AG09319 (cell line): ENCODE measurements at places on chromosomes 3 and 15.

- DNase-seq, result no peak
These were observed 648 bp downstream of the AMIGO3 start for GRCh38 chr3:49718858-49719213.

GRCh38 chr15:39654304-39654703 is 73.4 kb downstream of the THBS1 start:
- DNase-seq, result no peak

GRCh38 chr3:151009981-151010380 is 37.5 kb upstream of the CLRN1 start:
- no peak for DNase-seq

DNA sequence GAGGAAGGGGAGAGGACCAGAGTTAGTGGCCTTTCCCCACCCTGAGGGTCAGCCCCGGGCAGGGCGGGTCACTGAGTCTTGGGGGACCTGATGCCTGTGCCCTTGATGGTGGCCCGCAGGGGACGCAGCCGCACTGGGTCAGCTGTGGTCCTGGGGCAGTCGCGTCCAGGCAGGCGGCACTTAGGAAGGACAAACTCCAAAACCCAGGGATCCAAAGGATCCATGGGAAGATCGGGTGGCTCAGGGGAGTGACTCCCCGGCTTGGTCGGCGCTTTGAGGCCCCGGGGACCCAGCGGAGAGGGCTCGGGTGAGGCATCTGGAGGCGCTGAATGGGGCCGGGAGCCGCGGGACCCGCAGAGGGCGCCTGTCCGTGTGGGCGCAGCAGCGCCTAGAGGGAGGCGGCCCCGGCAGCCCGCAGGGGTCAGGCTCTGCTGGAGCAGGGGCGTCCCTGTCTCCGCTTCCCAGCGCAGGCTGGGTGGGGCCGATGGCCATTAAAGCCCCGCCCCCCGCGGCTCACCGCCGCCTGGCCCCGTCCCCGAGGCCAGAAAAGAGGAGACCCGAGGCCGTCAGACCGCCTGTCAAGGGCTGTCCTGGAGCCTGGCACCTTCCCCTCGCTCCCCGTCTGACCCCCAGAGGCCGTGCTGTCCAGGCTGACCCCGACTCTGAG is 17.5 kb downstream of the CIDEC start:
- DNase-seq, result no peak

DNA sequence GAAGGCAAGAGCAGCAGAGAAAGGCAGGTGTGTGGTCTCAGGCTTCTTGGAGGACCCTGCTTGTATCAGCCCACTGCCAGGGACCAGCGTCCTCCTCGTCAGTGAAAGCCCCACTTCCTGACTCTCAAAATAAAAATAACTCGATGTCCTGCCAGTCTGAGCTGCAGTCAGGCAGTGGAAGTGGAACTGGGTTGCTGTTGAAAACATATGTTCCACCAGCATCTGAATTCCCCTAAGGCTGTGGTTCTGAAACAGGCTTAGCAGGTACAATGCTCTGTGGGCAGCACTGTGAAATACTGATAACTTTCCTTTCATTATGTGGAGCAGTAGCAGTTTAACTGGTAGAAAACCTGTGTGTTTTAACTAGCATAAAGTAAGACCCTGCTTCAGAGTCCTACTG is 121.6 kb upstream of the EIF1B start:
- DNase-seq, result no peak

GRCh38 chr15:64249406-64249805 is 86.6 kb upstream of the PPIB start:
- no peak for DNase-seq

- DNase-seq, result no peak
These were observed 154.4 kb downstream of the PGPEP1L start for GRCh38 chr15:98853161-98853560.

GRCh38 chr3:158110658-158111018 is 749 bp downstream of the RSRC1 start:
- no peak for DNase-seq

GRCh38 chr3:135878501-135878900 is 87.0 kb upstream of the PPP2R3A start:
- no peak for DNase-seq

GRCh38 chr15:93036951-93037819 is 51.8 kb downstream of the RGMA start:
- DNase-seq, result no peak

GRCh38 chr15:42444415-42445063 is 46.4 kb downstream of the ZNF106 start:
- no peak for DNase-seq

GRCh38 chr3:180684807-180685206 is 5.5 kb upstream of the CCDC39 start:
- no peak for DNase-seq

GRCh38 chr15:89115547-89115946 is 27.3 kb downstream of the ABHD2 start:
- DNase-seq, result no peak

DNA sequence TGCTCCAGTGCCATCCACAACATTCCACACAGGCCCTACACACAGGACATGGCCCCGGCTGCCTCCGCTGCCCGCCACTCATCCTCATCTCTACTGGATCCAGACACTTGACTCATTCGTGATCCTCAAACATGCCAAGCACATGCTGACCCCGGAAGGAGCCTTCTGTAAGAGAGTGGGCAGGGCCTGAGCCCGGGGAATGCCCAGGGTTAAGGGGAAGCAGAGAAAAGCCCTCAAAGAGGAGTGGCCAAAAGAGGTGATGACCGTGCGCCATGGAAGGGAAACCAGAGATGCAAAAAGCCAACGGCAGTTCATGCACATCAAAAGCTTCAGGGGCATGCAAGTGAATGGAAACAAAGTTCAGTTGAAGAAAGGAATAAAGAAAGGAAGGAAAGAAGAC is 46.1 kb downstream of the RFTN1 start:
- DNase-seq, result no peak

DNA sequence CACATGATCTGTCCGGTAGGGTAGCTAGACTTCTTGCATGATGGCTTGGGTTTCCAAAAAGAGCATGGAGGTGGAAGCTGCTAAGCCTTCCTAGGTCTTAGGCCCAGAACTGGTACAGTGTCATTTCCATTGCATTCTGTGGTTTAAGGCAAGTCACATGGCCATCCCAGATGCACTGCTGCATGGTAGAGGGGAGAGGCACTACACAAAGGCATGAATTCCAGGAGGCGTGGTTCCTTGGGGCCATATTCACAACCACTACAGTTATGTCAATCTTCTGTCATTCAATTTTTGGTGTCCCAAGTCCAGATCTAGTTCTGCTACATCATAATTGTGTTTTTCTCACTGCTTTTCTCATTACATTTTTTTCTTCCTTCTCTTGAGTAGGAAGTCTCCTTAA is 122.2 kb upstream of the CHRM5 start:
- no peak for DNase-seq

DNA sequence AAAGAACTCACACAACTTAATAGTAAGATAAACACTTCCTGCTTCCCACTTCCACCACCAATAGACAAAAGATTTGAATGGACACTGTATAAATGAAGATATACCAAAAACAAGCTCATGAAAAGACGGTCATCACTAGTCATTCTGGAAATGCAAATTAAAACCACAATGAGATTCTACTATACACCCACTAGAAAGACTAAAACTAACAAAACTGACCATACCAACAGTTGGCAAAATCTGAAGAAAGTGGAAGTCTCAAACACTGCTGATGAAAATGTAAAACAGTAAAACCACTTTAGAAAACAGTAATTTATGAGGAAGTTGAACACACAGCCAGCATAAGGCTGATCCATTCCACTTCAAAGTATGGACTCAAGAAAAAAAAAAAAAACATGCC is 35.6 kb upstream of the CD96 start:
- DNase-seq, result no peak

GRCh38 chr15:98960555-98961050 is 47.0 kb downstream of the PGPEP1L start:
- no peak for DNase-seq

DNA sequence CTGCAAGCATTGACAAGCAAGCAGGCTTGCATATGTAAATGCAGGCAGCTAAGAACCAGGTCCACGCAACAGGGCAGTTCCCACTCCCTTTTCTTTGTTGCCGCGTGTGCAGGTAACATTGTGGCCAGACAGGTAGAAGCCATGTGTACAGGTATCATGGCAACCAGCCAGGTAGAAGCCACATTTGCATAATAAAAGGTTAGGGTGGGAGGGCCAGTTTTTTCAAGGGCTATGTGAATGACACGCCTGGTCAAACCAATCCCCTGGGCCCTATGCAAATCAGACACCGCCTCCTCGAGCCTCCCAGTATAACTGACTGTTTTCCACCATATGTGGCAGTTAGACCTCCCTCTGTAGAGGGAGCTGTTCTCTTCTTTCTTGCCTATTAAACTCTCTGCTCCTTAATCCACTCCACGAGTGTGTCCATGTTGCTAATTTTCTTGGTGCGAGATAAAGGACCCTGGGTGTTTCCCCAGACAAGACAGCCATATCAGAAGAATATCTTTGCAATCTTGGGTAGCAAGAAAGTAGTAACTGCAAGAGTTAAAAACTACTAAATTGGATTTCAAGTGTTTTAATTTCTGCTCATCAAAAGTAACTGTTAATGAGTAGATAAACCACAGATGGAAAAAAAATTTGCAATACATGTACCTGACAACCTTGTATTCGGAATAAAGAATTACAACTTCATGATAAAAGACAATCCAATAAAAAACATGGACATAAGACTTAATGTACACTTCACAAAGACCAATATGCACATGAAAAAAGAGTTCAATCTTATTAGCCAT is 21.8 kb downstream of the PCOLCE2 start:
- no peak for DNase-seq

DNA sequence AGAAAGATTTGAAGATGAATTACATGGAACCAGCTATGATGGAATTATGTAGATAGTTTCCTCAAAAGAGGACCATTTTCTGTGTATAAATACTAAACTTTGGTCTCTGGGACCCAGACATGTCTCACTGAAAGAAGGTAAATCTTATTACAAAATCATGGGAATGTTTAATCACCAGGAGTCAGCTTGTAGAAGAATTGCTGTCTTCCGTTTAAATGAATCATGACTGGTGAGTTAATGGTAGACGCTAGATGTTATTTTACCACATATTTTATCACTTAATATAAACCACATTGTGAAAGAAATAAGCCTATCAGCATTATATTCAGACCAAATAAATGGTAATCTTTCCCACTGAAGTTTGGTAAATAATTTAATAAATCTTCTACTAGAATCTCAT is 322.3 kb upstream of the SUCLG2 start:
- DNase-seq, result no peak

DNA sequence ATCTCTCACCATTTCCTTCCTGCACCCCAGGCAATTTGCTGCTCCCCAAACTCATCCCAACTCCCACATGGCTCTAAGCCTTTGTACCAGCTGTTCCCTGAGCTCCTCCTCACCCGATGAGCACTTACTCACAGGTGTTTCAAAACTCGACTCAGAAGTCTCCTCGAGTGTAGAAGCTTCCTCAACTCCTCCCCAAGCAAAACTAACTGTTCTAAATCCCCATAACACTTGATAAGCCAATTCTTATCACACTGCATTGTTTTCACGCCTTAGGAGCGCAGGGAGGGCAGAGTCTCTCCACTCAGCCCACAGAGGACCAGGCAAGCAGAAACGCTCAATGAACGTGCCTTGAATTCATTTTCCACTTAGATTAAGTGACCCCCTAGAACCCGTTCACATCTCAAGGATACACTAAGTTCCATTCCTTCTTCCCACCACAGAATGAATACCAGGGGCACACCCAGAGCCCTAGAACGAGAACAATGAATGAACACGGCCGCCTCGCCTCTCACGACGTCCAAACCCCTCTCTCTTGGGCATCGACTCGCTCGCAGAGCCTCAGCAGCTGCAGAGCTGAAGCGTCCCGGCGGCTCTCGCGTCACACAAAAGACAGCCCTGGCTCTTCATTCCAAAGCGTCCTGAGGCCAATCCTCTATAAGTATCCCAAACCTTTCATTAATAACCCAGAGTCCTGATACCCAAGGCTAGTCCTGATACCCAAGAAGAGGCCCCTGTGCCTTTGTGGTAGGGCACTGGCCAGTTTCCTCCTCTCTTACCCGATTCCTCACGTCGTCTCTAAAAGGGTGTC is 1.1 kb downstream of the RAF1 start:
- DNase-seq, result no peak

DNA sequence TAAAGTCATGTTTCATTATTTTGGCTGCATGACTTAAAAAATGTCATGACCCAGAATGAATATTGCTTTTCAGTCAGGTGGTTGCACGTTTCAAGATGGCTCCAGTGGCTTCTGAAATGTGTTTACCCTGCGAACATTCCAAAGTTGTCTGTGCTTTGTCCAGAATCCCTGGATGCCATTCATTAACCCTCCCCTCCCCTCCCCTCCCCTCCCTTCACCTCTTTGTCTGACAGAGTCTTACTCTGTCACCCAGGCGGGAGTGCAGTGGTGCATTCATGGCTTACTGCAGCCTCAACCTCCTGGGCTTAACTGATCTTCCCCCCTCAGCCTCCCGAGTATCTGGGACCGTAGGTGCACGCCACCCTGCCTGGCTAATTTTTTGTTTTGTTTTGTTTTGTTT is 308.0 kb downstream of the PTPRG start:
- no peak for DNase-seq

DNA sequence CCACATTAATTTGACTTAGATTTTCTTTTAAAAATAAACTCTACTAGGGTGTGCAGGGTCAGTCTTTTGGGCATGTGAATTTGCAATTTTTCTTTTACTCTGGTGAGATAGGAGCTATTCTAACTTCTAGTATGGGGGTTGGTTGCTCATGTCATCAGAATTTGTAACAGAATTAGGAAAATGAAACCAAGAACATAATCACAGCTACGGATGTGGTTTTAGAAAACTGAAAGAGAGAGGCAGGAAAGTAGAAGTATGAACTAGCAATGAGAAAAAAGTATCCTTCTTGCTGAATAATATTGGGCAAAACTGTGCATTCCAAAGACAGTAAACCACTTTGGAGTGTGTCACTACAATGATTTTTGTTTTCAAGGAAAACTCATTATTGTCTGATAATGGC is 43.3 kb downstream of the ADPGK start:
- no peak for DNase-seq

- DNase-seq, result no peak
These were observed 56.3 kb downstream of the PPARG start for GRCh38 chr3:12345141-12345561.

DNA sequence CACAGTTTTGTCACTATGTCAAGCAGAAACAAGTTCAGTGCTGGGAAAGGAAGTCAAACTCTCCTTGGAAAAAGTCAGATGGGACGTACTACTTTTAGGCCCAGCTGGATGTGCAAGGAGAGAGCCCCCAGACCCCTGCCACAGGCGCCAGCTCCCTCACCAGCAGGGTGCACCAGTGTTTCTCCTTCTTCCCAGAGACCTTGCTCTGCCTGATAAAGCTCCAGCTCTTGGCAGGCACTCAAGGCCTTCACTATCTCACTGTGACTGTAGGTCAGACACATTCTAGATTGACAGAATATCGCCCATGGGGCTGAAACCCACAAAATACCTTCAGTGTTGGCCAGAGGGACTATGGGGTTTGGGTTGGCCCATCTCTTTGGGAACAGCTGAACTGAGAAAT is 54.8 kb upstream of the CHRNB4 start:
- no peak for DNase-seq
